Stimulated activated CD8-positive, alpha-beta memory T cell treated with anti-CD3 and anti-CD28 coated beads, Interleukin-4, amount 100 ng/mL, for 4 hours (primary cell): ENCODE measurements at places on chromosomes 16 and 17.

- no peak for DNase-seq
Observed at GRCh38 chr16:85475233-85475632, 137.9 kb upstream of the GSE1 start.

- DNase-seq: no peak
Observed at GRCh38 chr17:75078284-75079022, 9.3 kb upstream of the SLC16A5 start.

DNA sequence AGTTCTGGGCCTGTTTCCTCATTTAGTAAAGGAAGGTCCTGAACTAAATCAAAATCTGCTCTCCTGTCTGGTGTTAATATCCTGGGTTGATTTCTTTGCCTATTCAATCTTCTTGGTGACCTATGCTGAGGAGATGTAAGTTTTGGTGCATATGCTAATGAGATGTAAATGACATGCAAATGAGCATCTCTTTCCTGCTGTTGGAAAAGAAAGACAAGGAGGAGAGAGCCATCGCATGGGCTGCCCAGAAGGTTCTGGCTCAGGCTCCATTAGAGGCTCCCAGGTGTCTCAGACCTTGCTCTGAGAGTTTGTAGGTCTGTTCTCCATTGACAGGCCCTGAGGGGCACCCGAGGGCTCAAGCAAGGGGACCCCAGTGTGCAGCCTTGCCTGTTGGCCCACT is 3.3 kb downstream of the ABI3 start:
- DNase-seq: no peak

- DNase-seq: no peak
Observed at GRCh38 chr16:71707199-71707598, 17.3 kb downstream of the PHLPP2 start.

DNA sequence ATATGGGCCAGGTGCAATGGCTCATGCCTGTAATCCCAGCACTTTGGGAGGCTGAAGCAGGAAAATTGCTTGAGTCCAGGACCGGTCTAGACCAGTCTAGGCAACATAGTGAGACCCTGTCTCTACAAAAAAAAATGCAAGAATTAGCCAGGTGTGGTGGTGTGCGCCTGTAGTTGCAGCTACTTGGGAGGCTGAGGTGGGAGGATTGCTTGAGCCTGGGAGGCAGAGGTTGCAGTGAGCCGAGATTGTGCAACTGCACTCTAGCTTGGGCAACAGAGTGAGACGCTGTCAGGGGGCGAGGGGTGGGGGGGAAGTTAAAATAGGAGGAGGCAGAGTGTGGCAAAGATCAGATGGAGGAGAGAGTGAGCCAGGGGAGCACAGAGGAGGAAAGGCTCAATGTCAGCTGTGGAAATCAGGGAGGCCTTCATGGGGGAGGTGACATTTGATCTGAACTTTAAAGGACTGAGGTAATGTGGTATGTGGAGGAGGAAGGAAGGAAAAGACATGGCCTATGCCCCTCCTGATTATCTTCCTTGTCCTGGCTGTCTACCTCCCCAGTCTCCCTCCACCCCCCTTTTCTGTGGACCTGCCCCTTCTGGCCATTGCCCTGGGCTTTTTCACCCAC is 4.7 kb upstream of the GOT2 start:
- DNase-seq: no peak

DNA sequence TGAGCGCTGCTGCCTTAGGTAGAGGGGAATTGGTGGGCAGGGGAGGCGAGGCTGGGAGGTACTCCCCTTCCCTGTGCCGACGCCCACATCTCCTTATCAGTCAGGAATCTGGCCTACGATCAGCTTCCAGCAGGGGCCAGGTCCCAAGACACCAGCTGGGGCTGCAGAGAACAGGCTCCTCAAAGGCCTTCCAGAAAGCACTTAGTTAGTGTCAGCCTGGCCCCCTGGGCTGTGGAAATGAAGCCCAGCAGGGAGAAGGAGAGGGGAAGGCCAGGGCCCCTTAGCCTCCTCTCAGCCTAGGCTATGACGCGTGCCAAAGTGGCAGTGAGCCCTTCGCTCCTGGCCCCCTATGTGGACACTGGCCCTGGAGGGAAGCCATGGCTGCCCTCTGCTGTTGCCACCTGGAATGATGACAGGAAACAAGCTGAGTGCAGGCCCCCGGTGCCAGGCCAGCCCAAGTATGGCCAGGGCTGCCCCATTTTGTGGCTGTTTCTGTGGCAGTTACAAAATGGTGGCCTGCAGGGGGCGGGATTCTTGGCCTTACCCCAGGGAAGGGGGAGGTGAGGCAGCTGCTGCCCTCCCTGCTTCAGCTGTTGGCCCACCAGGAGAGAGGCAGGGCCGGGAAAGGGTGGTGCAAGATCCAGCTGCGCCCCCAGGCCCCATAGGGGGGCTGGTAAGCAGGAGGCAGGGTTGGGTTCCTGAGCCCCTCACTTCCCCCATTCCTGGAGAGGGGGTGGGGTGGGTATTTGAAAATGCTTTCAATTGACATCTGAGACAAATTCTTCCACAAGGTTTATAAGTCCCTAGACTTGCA is 11.3 kb downstream of the TBX4 start:
- DNase-seq: no peak

- DNase-seq: no peak
Observed at GRCh38 chr16:84953190-84953746, 58.1 kb downstream of the ZDHHC7 start.
